Left colon (tissue), 2 donors: ENCODE measurements at places on chromosomes 4 and X. TPM values are rescaled to one million over a fixed set of nuclear protein-coding genes. Genes with fewer than 3 reads are reported as not detected.

Gene HAND2
- total RNA-seq = 18.9 TPM

GRCh38 chr4:16858275-16858752 is 40.1 kb downstream of the LDB2 start:
- no peak for DNase-seq

Gene MAGEA11
- total RNA-seq = not detected

DNA sequence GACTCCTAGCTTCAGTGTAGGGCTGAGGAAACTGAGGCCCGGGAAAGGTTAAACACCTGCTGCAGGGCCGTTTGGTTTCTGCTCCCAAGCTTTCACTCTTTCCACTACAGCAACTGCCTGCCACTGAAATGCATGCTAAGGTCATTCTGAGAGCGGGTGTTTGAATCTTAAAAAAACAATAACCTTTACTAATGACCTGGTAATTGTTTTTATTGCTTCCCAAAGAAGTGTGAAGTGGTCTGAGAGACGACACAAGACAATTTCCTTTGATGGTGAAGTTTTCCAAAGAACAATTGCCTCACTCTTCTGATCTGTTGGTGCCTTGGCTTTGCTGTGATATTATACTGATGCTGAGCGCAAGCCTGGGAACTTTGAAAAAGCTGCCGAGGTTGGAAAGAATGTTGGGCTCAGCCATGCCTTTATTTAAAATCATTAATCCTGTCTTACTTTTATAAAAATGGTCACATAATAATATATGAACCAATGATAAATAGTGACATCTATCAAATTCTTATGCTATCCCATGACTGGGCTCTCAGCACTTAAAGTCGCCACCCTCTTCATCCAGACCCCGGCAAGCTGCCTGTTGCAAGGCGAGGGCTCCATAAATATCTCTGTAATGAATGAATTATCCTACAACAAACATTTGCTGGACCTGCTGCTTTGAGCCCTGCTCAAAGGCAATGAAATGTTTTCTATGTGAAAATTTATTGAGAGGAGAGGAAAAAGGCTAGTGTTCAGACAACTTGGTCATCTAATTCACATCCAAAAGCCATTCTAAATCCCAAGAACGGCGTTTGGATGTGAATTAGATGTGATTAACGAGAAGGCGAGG is 67.8 kb upstream of the SOD3 start:
- no peak for DNase-seq

Gene SSX4B
- total RNA-seq = not detected

DNA sequence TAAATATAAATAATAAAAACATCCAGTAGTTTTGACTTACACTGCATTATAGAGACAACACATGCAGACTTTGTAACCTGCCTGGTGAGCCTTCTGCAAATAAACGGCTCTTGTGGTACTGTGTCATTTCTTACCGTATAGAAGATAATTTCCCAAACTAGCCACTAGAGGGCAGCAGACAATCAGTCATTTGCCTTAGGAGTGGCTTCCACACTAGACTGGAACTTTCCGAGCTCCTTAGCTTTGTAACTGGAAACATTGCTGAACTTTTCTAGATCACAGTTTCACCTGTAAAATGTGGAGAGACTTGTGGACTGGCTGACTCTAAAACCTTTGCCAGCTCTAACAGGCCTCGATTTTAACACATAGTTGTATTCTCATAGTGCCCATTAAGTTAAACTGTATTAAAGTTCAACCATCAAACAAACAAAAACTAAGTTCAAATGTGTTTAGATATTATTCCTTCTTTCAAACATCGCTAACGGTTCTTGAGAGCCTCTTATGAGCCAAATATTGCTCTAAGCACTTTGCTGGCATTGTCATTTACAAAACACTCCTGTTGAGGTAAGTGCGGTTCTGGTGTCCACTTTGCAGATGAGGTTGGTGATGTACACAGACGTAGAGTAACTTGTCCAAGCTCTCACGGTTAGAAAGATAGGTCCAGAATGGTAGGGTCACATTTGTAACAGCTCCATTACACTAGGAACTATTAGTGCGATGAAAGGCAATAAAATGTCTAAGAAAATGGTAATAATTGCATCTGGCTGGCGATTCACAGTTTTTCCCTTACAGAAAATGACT is 345.5 kb downstream of the ANK2 start:
- peak; percentile 30 for DNase-seq

DNA sequence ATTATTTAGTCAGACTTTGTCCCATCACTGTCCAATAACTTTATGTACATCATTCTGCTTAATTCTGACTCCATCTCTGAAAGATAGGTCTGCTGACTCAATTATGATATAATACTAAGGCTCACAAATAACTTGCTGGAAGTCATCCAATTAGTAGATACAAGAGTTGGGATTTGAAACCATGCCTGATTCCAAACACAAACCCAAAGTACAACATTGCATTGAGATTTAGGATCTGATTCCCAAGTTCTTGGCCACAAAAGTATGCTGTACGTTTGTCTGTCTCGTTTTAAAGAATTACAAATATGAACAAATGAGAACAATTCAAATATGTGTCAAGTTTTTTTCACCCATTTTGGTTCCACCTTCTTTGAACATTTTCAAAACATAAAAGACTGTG is 108.8 kb downstream of the AMELX start:
- DNase-seq = no peak

GRCh38 chrX:4830880-4831557 is 1117.6 kb upstream of the PRKX start:
- DNase-seq = no peak
